ENCODE measurements at places on chromosomes 3 and 15.

- DNase-seq, result no peak
Measured at GRCh38 chr3:31534065-31534425, 1.3 kb downstream of the STT3B start.

DNA sequence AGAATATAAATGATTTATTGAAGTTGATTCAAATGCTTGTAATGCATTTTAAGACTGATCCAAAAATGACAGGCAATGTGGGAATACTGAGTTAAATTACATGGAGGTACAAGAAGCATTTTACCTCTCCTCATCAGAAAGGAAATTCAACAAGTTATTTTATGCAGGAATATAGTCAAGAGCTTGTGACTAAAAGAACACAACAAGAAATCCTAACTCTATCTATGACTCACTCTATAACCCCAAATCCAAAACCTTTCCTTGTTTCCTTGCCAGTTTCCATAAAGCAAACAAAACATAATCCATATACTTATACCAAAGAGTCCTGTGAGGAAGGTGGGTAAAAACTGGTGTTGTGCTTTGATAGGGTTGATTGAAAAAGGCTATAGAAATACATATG, 30.8 kb downstream of the SIN3A start:
- DNase-seq, result no peak

GRCh38 chr3:131147534-131147933, 120.9 kb downstream of the NEK11 start:
- DNase-seq, result no peak

DNA sequence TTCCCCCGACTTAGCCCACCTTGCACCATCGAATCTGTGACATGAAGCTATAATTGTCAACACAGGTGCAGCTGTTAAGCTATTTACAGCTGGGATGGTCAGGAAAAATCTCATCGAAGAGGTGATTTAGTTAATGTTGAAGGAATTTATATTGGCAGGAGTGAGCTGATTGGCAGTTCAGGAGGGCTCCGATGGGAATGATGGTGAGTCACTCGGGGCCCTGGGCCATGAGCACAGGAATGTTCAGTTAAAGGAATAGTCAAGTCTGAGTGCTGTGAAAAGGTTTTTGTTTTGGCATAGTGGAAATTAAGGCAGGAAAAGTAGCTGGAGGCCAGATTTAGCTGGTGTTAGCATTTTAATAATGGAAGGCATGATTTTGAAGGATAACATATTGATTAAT, 95.7 kb downstream of the OXSM start:
- no peak for DNase-seq
